ENCODE measurements at places on chromosomes 16 and 17. TPM values are rescaled to one million over a fixed set of nuclear protein-coding genes. Genes with fewer than 3 reads are reported as not detected.

The NOMO2 gene
- 110 TPM for total RNA-seq

The TMEM88 gene
- 0.33 TPM for total RNA-seq

The KRT33A gene
- not detected for total RNA-seq

The CCL17 gene
- not detected for total RNA-seq

The SEC14L5 gene
- total RNA-seq, result 0.02 TPM

The CCL15 gene
- not detected for total RNA-seq

The ZNF469 gene
- 7.7 TPM for total RNA-seq

The ANKS4B gene
- total RNA-seq, result 0.03 TPM

The SLC52A1 gene
- total RNA-seq, result 0.80 TPM
